ENCODE measurements at places on chromosomes 4 and X.

- DNase-seq, result no peak
Observed at GRCh38 chr4:147201016-147201415, 255.4 kb upstream of the TTC29 start.

DNA sequence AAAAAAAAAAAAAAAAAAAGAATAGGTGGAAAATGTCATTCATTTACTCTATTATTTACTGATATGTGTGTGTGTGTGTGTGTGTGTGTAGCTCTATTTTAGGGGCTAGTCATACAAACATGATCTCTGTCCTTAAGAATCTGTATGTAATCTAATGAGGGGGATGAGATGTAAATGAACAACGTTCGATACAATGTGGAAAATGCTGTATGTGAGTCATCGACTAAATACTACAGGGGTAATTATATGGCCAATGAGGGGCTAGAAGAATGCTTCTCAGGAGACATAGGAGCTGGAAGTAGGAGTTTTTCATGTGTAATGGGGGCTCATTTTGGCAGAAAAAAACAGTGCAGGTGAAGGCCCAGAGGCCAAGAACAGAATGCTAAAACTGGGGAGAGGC lies 41.9 kb downstream of the LEF1 start:
- DNase-seq, result no peak

- no peak for DNase-seq
Observed at GRCh38 chr4:1732911-1733310, 11.6 kb downstream of the TACC3 start.

DNA sequence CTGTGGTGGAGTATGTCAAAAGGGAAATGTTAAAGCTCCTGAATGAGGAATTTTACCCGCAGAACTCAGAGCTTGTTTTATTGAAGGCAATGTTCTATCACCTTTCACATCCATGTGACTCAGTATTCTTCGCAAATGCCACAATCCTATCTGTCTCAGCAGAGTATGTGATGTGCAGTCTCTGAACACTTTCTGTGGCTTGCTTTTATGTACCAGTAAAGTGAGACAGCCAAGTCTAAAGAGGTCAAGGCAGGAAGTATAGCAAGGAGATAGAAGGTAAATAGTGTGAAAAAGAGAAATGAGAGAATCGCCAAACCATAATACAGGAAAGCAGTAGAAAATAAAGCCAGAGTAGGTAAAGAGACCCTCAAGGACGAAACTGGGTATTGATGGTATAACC lies 515.8 kb downstream of the RAB28 start:
- no peak for DNase-seq

GRCh38 chr4:92387459-92388069 lies 83.8 kb downstream of the GRID2 start:
- DNase-seq, result no peak

DNA sequence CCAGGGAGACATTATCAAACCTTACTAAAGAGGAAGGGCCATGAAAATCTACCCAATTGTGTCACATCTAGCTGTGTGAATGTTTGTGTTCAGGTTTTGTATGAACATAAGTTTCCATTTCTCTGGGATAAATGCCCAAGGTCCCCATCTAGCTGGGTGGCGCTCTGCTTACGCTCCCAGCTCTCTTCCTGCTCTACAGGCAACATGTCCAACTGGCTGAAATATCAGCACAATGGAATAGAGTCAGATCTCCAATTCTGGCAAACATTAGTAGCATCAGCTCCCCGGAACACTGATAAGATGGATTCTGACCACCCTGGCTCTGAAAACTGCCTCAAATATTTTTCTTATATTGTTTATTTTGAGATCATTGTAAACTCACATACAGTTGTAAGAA lies 74.8 kb downstream of the IRF2 start:
- no peak for DNase-seq

DNA sequence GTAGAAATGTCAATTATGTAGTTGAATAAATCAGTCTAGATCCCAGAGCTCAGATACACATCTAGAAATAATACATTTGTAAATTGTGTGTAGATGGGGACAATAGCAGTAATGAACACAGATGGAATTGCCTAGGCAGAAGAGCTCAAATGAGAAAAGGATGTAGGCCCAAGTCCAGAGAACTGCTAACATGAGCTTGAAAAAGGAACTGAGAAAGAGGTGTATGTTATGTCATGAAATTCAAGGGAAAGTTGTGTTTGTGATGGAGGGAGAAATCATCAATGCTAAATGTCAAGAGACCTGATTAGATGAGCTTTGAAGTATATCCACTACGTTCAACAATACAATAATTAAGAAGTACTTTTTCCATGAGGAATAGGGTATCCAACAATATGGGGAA lies 376.6 kb upstream of the ATOH1 start:
- no peak for DNase-seq

- DNase-seq, result no peak
Observed at GRCh38 chr4:53702334-53703266, 111.3 kb upstream of the LNX1 start.

DNA sequence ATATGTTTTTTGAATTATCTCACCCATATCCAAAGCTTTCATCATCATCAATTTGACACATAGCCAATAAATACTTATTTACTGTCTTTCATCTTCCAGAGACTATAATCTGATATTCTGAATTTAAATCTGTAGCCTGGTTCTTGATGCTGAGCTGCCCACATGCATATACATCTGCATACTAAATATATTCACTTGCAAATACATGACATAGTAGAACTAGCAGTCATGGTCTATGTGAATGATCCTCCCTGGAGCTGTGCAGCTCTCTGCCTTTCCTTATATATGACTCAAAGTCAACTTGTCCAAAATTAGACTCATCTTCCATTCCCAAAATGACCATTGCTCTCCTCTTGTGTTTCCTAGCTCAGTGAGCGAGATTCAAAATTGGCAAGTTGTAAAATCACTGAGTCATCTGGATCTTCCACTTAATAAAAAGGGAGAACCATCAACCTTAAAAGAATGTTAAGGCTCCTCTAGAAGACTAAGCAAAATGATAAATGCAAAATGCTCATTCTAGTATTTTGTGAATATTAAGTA lies 448.2 kb downstream of the PPARGC1A start:
- no peak for DNase-seq

DNA sequence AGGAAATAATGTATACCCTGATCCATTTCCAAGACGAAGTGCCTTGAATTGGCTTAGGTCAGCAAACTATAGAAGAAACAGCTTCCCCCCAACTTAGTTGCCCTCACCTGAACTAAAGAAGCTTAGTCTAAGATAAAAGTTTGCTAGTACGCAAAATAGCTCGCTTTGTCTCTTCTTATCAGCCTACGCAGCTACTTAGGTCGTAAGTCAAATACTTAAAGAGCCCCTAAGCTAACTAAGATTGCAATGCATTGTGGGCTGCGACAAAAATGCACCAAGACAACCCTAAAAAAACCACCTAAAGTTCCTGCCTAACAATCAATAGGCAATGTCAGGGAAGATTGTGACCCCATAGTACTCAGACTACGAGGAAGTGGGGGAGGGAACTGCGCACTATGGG lies 12.8 kb downstream of the CLNK start:
- no peak for DNase-seq

- DNase-seq, result no peak
Observed at GRCh38 chr4:661881-662761, 12.0 kb downstream of the ATP5ME start.

GRCh38 chr4:92074839-92075238 lies 228.9 kb upstream of the GRID2 start:
- DNase-seq, result no peak

DNA sequence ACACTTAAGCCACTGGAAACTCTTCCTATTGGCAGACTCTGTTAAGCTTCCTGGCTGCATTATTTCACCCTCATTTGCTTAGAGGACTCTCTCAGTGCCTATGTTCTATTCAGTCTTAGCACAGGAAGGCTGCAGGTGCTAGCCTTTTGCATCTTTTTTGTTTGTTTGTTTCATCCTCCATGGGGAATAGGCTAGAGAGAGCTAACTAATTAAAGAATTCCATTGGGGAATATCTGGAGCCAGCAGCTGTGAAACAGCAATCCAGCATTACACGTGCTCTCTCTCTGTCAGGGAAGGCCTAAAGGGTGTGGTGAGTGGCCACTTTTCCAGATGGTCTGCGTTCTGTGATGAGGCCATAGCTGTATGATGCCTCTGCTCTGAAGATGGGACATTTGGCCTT lies 633.6 kb downstream of the SPRY1 start:
- DNase-seq, result no peak

- DNase-seq, result no peak
Observed at GRCh38 chr4:68288393-68288740, 42.9 kb upstream of the TMPRSS11B start.

DNA sequence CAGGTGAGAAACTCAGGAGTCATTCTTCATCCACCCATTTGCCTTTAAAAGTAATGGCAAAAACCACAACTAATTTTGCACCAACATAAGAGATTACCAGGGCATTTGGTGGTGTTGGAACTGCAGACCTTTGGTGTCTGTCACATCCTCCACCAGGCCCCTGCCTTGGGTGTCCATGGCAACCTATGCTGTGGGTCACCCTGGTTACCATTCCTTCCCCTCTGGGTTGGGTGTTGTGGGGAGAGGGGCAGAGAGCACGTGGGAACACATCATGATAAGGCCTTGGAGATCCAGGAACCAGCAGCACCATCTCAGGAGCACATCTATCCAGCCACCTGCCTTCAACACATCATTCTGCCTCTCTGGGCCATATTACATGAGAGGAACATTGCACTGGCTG lies 77.3 kb downstream of the CHRNA9 start:
- DNase-seq, result no peak

DNA sequence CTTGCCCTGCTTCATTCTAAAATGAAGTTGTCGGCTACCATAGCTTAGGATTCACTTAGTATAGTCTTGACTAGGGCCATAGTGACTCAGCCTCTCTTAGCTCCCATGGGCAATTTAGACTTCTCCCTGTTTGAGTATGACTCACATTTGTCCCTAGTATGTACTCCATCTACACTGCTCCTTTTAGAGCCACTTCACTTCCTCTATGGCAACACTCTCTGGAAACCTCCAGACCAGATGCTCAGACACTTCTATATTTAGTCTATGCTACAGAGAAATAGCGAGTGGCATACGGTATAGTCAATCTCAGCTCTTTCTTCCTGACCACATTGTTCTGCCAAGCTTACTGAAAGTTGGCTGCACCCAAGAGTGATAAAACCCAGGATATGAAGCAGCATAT lies 11.2 kb downstream of the MEPE start:
- DNase-seq, result no peak

DNA sequence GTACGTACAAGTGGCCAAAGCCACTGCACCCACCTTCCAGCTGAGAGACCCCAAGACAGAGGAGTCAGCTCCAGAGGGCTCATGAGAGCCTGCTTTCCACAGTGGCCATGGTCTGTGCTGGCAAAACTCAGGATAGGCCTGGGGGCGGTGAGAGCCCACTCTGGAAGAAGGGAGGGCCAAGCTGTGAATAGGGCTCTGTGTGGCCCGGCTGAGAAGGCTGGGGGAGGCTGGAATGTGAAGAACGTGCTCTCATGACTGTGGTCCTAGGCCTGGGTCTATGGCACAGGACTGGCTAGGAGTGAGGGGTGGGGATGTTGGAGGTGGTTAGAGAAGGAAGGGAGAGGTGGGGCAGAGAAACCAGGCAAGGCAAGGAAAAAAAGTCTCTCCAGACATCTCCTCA lies 13.3 kb downstream of the STARD8 start:
- DNase-seq, result no peak

GRCh38 chr4:57194068-57194611 lies 84.0 kb upstream of the IGFBP7 start:
- DNase-seq, result no peak

- no peak for DNase-seq
Observed at GRCh38 chr4:128347175-128347868, 59.7 kb upstream of the PGRMC2 start.

DNA sequence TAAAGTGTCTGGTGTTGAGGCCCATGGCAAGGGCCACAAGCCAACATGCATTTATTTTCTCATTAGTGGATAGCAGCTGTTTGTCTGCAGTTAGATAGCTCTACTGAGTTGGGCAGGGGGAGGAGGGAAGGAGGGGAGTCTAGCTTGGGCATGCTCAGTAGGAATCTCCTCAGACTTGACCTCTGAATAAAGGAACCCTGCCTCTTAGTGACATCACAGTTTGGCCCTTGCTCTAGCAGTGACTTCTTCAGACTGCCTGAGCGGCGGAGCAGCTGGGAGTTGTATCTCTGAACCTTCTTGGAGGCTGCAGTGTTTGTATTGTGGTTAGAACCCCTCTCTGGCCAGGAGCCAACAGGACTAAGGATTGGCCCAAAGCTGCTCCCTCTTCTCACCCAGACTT lies 57.4 kb downstream of the BCORL1 start:
- no peak for DNase-seq

DNA sequence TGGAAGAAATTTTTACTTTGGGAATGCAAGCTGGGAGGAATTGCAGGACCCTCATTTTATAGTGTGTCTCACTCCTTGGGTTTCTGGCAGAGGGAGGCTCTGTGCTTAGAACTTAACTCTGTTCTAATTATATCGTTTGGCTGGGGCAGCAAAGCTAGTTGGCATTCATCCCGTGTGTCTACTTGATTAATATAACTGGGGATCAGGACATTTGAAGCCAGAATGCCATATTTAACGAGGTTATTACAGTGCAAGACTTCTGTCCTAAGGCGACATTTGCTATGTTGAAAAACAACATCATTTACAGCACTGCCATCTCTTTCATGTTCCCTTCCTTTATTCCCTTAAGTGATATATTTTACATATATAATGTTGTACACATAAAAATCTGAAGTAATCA lies 179.1 kb upstream of the TBC1D9 start:
- DNase-seq, result no peak
